ENCODE measurements at places on chromosomes 16 and 17. TPM values are rescaled to one million over a fixed set of nuclear protein-coding genes. Genes with fewer than 3 reads are reported as not detected.

AATK gene
- 22.7 TPM for total RNA-seq

BHLHA9 gene
- total RNA-seq, result not detected

CFDP1 gene
- total RNA-seq, result 45.8 TPM

CLEC3A gene
- not detected for total RNA-seq

PITPNC1 gene
- 12.0 TPM for total RNA-seq

RMI2 gene
- total RNA-seq, result 1.8 TPM

MEOX1 gene
- total RNA-seq, result 5.7 TPM

PRR15L gene
- total RNA-seq, result not detected

SGCA gene
- total RNA-seq, result 145 TPM

Measured in gastroesophageal sphincter (tissue), 4 donors.